ENCODE measurements at places on chromosomes 3 and 15. TPM values are rescaled to one million over a fixed set of nuclear protein-coding genes. Genes with fewer than 3 reads are reported as not detected.
A peak's percentile ranks its signal among the peaks of the same experiment; 100 is the strongest.

DNA sequence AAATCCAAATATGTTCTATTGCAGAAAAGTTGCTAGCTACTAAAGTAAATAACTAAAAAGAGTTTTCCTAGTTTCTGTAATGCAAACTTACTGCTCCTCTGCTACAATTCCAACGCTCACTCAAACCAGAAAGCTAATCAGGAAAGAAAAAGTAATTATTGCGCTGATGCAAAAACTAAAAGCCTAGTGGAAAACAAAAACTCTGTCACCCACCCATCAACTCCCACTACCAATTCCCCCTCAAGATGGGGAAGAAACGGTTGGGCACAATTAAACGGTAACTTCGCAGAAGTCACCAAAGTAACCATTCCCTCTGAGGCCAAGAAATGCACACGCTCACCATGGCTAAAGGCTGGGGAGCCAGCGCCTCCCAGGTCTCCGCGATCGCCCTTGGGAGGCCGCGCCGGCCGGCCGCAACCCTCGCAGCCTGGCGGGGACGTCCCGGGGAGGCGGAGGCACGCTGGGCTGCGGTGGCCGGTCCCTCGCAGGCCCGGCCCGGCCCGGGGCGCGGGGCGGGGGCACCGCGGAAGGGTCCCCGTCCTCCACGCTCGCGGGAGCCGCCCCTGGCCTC lies 684 bp downstream of the SLTM start:
- no peaks in the 10 kb centered on the region for H3K27me3 ChIP-seq
- H3K4me3 ChIP-seq: peak overlapping the region; percentile 92
- H3K27ac ChIP-seq: peak overlapping the region; percentile 100
- peaks cover 18% of the 10 kb centered on the region for H3K36me3 ChIP-seq

DNA sequence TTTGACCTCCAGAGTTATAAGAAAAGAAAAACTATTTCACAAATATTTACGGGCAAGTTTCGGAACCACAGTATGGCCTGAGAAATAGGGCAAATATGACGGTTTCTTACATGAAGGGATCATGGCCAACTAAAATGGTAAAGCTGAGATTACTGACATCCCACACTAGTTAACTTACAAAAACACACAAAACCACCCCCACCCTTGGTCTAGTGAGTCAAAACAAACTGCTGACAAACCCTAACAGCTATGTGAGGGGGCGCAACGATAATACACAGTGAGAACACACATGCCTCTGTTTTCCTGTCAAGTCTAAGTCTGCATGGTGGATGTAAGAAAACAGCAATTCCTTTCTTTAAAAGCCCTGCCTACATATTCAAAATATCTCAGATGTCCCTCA lies 32.3 kb downstream of the CBLB start:
- no peak for DNase-seq
- peaks cover 16% of the 10 kb centered on the region for H3K36me3 ChIP-seq
- H3K27ac ChIP-seq: peak overlapping the region; percentile 74
- no peaks in the 10 kb centered on the region for H3K27me3 ChIP-seq
- peaks cover 79% of the 10 kb centered on the region for H3K4me1 ChIP-seq

DNA sequence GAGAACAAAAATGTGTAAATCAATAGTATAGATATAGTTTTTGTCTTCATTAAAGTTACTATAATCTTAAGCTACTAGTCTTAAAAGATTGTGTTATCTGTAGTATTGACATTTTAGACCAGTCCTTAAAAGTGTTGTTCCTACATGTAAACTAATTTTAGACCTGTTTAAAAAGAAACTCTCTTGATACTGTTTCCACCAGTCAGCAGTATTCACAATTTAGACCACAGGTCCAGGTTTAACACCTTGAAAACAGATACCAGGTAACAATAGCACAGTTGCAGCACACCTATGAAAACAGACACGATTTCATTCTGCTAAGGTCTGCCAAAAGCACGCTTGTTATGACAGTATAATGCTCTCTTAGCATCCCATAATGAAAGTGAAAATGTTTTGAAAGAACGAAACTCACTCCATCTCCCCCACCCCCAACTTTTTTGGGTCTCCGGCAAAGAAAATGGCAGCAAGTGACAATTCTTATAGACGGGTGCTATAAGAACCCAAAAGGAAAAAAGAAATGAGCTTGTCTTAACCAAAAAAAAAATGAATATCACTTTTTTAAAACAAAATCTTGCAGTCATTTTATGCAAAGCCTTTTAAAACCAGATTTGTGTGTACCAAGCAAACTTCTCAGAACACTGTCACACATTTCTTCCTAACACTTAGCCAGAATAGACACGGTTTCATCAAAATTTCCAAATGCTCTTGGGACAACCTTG lies 1.6 kb downstream of the EIF4E3 start:
- no peaks in the 10 kb centered on the region for H3K36me3 ChIP-seq
- peak overlapping the region; percentile 74 for H3K4me3 ChIP-seq
- no peak overlapping the region for H3K27ac ChIP-seq
- peaks cover 26% of the 10 kb centered on the region for H3K4me1 ChIP-seq
- no peaks in the 10 kb centered on the region for H3K27me3 ChIP-seq

DNA sequence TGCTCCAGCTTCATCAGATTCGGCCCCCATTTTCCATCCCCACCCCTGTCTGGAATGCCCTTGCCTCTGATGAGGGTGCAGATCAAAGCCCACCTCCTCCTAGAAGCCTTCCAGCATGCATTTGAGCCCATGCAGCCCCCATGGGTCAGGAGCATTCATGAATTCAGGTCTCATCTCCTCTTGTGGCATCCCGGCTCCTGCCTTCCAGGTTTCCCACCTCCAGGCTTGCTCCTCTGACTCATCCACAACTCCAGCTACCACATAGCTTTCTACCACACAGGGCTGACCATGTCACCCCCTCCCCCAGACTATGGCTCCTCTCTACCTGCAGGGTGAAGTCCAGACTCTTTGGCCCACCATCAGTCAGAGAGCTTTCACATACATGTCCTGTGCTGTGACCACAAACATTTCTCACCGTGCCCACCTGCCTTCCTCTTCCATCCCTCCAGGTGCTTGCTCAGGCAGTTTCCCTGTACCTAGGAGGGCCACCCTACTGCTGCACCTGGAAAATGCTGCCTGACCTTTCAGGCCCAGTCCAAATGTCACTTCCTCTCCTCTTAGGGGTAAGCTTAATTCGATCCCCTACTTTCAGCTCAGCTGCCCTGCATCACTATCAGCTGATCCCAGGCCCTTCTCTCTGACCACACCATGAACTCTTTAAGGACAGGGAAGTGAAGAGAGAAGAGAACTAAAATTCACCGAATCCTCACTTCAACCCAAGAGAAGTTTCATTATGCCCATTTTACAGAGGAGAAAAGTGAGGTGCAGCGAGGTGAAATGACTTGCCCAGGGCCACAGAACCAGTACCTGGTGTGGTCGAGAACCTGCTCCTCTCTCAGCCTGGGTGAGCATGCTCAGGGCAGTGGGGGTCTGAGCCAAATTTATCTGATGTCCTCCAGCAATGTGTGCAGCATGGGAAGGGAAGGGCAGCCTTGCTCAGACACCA lies 13.7 kb upstream of the FGD5 start:
- H3K4me1 ChIP-seq: peaks cover 63% of the 10 kb centered on the region
- peak overlapping the region; percentile 84 for H3K27ac ChIP-seq
- no peaks in the 10 kb centered on the region for H3K36me3 ChIP-seq
- H3K27me3 ChIP-seq: peaks cover 54% of the 10 kb centered on the region

Gene FGF7
- total RNA-seq: 34.1 TPM

DNA sequence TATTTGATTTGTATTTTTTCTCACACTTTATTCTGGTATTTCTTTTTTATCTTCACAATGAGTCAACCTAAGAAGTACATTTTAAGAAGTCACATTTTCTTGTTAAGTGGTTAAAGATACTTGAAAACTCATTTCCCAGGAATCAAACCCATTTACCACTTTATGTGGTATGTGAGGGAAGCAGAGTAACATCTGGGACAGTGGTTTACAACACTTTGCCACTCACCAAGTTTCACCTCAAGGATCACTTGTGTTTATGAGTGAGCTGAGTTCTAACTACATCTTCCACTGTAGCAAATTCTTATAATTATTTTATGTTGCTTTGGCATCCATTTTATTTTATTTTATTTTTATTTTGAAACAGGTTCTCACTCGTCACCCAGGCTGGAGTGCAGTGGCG lies 53.8 kb downstream of the IGSF11 start:
- H3K4me1 ChIP-seq: peaks cover 25% of the 10 kb centered on the region
- H3K27me3 ChIP-seq: peaks cover 4% of the 10 kb centered on the region
- no peak for DNase-seq
- H3K27ac ChIP-seq: no peak overlapping the region
- no peak overlapping the region for H3K4me3 ChIP-seq

GRCh38 chr3:138384976-138385375 lies 36.6 kb downstream of the MRAS start:
- no peak for DNase-seq
- peaks cover 97% of the 10 kb centered on the region for H3K4me1 ChIP-seq
- no peaks in the 10 kb centered on the region for H3K27me3 ChIP-seq
- H3K36me3 ChIP-seq: peaks cover 16% of the 10 kb centered on the region

GRCh38 chr3:109059264-109059663 lies 58.7 kb downstream of the MORC1 start:
- no peaks in the 10 kb centered on the region for H3K36me3 ChIP-seq
- no peaks in the 10 kb centered on the region for H3K4me1 ChIP-seq
- no peak overlapping the region for H3K27ac ChIP-seq
- no peak for DNase-seq
- no peaks in the 10 kb centered on the region for H3K27me3 ChIP-seq

GRCh38 chr15:61374848-61375247 lies 145.7 kb upstream of the RORA start:
- H3K36me3 ChIP-seq: no peaks in the 10 kb centered on the region
- no peak for DNase-seq
- H3K4me3 ChIP-seq: no peak overlapping the region
- peaks cover 1% of the 10 kb centered on the region for H3K27me3 ChIP-seq
- no peak overlapping the region for H3K27ac ChIP-seq

DNA sequence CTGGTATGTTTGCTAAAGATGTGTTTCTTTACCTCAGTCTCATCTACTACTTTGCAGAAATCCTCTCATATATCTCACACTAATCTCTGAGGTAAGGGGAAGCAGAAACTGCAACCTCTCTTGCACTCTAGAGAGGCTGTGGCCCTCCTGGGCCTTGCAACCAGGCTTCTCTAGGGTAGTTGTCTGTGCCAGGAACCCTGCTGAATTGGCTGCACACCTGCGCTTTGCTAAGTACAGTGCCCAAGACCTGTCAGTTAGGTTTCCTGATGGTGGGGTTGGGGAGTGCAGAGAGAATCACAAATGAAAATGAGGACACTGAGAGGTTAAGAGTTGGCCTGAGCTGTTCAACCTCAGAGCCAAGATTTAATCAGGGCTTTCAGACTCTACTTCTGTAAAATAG lies 117.2 kb upstream of the PLXNA1 start:
- H3K36me3 ChIP-seq: no peaks in the 10 kb centered on the region
- H3K27ac ChIP-seq: peak overlapping the region; percentile 20
- H3K4me3 ChIP-seq: no peak overlapping the region
- no peak for DNase-seq

DNA sequence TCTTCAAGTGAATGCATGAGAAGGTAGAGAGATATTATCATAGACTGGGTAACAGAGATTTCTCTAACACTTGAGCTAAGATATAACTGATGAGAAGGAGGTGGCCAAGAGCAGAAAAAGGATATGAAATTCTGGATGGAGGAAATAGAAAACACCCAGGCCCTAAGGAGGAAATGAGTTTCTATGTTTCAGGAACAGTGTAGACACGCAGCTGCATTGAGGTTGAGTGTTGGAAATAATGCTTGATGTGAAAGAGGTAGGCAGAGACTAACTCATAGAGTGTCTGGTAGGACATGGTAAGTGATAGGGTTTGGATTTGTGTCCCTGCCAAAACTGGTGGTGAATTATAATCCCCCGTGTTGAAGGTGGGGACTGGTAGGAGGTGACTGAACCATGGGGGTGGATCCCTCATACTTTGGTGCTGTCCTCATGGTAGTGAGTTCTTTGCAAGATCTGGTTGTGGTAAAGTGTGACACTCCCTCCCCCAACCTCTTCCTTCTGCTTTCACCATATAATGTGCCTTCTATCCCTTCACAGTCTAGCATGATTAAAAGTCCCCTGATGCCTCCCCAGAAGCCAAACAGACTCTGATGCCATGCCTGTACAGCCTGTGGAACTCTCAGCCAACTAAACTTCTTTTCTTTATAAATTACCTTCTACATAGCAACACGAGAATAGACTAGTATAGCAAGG lies 787.3 kb downstream of the EDEM1 start:
- no peak overlapping the region for H3K4me3 ChIP-seq
- no peaks in the 10 kb centered on the region for H3K27me3 ChIP-seq
- no peaks in the 10 kb centered on the region for H3K4me1 ChIP-seq
- no peaks in the 10 kb centered on the region for H3K36me3 ChIP-seq
- no peak for DNase-seq

Gene TNK2
- total RNA-seq: 33.2 TPM

GRCh38 chr15:70160803-70161565 lies 63.3 kb upstream of the TLE3 start:
- no peaks in the 10 kb centered on the region for H3K27me3 ChIP-seq
- H3K4me1 ChIP-seq: peaks cover 56% of the 10 kb centered on the region
- H3K36me3 ChIP-seq: no peaks in the 10 kb centered on the region
- no peak overlapping the region for H3K4me3 ChIP-seq

Gene LEKR1
- 0.71 TPM for total RNA-seq

GRCh38 chr15:40847223-40847961 lies 3.5 kb downstream of the SPINT1 start:
- H3K4me3 ChIP-seq: no peak overlapping the region
- no peaks in the 10 kb centered on the region for H3K36me3 ChIP-seq
- no peak overlapping the region for H3K27ac ChIP-seq
- H3K4me1 ChIP-seq: peaks cover 18% of the 10 kb centered on the region
- peaks cover 53% of the 10 kb centered on the region for H3K27me3 ChIP-seq
- peak; percentile 38 for DNase-seq

DNA sequence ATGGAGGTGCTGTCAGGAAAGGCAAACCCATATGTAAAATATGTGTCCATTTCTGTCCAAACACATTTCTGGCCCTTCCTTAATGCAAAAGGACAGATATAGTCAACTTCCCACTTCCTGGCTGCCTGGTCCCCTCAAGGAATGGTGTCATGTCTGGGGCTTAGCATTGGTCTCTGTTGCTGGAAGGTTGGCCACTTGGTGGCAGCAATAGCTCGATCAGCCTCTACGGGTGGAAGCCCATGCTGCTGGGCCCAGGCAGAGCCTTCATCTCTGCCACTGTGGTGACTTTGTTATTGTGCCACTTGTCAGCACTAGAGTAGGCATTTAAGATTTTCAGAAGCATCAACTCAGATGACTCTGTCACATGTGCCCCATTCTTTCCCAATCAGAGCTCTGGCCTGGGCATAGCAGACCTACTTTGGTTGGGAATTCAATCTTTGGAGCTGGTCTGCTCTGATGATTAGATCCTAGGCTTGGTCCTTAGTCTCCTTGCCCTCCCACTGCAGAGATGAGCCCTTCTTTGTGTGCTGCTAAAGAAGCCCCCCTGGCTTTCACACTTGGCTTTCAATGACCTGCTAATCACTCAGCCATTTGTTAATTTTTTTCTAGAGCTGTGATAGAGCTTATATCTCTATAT lies 51.0 kb upstream of the SPSB4 start:
- no peaks in the 10 kb centered on the region for H3K36me3 ChIP-seq
- DNase-seq: peak; percentile 61
- H3K4me1 ChIP-seq: no peaks in the 10 kb centered on the region
- H3K27ac ChIP-seq: no peak overlapping the region
- H3K27me3 ChIP-seq: no peaks in the 10 kb centered on the region
- no peak overlapping the region for H3K4me3 ChIP-seq

GRCh38 chr15:69089258-69089657 lies 71.2 kb upstream of the GLCE start:
- peaks cover 17% of the 10 kb centered on the region for H3K27me3 ChIP-seq
- no peaks in the 10 kb centered on the region for H3K36me3 ChIP-seq
- peaks cover 19% of the 10 kb centered on the region for H3K4me1 ChIP-seq
- no peak for DNase-seq

- no peak overlapping the region for H3K4me3 ChIP-seq
- H3K4me1 ChIP-seq: no peaks in the 10 kb centered on the region
- H3K27me3 ChIP-seq: no peaks in the 10 kb centered on the region
- H3K36me3 ChIP-seq: no peaks in the 10 kb centered on the region
Measured at GRCh38 chr3:172847292-172847691, 96.8 kb downstream of the ECT2 start.

Measured in left ventricle myocardium inferior (tissue), 1 donor.